ENCODE measurements at places on chromosomes 11 and 22.

- no peak for DNase-seq
These were observed 18.5 kb downstream of the MMP13 start for GRCh38 chr11:102936864-102937509.

DNA sequence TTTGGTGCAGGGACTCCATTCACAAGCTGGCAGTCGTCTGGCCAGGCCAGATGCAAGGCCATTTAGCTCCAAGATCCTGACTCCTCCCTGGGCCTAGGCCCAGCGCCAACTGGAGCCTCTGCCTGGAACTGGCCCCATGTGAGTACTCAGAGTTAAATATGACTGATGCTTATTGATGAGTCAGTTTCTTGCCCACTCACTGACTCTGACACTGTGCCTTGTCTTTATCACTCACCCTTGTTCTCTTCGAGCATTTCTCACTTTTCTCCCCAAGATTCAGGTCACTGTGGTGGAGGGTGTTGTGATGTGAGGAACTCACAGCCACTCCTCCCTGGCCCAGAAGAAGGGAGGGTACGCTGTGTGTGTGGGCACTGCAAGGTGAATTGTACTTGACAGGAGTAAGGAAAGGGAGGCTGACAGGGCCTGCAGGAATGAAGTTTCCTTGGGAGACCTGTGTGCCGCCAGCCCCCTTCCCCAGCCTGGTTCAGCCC is 23.2 kb upstream of the ST3GAL4 start:
- DNase-seq = peak; percentile 89

DNA sequence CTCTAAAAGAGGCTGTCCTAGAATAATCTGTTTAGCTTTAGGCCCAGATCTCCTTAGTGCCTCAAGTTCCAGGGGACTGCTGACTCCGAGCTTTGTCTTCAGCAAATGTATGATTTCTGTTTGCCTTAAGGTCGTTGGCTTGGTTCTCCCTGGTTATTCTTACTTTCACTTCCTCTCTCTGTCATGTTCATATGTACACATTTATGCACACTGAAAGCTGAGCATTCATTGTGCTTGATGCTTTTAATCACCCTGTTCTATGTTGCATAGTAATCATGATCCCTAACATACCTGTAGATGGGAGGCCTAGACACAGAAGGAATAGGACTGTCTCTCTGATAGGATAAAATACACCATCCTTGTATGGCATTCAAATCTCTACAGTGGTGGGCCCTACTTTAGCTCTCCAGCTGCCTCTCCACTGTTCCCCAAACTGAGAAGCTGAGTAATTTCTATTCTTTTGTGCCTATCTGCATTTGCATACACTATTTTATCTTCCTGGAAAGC is 7.2 kb downstream of the PPFIBP2 start:
- no peak for DNase-seq

GRCh38 chr11:111976767-111977145 is 39.6 kb downstream of the DIXDC1 start:
- no peak for DNase-seq

All from amniotic epithelial cell (primary cell).